HS-27A (cell line): ENCODE measurements at places on chromosomes 1 and 21.

DNA sequence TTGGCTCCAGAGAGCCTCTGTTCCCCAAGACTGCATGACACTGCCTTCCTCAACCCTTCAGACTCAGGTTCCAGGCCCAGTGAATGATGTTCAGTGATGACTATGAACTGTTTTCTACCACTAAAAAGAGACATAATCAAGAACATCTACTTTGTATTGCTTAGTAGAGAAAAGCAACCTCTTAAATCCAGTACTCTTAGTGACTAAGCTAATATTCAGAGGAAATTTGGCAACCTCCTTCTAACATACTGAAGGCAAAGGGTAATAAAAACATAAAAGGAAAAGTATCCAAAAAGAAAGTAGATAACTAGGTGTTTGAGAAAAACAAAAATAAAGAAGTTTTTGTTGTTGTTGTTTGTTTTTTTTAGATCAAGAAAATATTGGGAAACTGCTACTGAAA is 153.3 kb upstream of the RUNX1 start:
- DNase-seq, result no peak

- no peak for DNase-seq
These were observed 17.3 kb downstream of the C8B start for GRCh38 chr1:56948403-56949023.

GRCh38 chr1:24931468-24932231 is 1.6 kb upstream of the RUNX3 start:
- no peak for DNase-seq

GRCh38 chr1:179016706-179017382 is 8.8 kb upstream of the FAM20B start:
- DNase-seq, result peak; percentile 94

DNA sequence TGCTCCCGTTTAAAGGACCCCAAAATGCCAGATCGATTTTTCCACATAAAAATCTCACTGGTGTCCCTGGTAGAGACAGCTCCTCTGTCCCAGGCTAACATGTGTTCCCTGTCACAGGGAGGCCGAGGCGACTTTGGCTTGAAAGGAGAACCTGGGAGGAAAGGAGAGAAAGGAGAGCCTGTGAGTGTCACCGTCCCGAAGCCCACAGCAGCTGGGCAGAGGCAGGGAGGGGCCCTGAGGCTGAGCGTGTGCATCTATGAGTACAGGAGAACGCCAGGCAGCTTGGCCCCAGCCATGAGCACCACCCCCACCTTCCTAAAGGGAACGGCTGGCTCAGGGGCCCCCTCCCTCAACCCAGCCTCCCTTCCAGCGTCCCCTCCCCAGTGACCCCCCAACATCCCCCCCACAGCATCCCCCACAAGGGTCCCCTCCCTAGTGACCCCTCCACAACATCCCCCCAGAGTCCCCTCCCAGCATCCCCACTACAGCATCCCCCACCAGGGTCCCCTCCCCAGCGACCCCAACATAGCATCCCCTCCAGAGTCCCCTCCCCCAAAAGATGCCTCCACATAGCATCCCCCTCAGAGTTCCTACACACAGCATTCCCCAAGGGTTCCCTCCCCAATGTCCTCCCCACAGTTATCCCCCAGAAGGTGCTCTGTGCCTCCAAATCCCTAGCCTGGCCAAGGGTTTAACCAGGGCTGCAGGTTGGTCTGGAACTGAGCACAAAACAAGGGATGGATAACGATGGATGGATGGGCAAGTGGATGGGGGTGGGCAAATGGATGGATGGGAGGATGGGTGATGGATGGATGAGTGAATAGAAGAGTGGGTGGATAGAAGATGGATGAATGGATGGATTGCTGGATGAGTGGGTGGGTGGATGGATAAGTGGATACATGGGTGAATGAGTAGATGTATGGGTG is 25.1 kb downstream of the COL6A2 start:
- DNase-seq, result no peak

DNA sequence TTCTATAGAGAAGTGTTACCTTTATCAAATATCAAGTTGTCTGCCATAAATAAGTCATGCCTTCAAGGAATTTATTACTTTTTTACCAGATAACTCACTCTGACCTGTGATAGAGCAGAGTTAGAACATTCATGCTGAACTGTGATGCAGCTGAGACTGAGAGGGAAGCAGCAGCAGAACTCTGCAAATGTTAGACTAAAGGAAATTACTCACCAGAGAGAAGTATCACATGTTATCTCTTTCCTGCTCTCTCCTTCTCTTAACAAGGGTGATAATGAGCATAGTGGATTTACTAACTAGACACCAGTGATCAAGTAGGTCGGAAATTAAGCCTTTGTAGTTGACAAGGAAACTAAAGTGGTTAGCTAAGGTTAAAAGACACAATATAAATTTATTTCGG is 181.6 kb downstream of the RASAL2 start:
- DNase-seq, result no peak

- DNase-seq, result no peak
These were observed 13.5 kb upstream of the C1orf159 start for GRCh38 chr1:1129381-1129821.
